ENCODE measurements at places on chromosomes 3 and 15.

DNA sequence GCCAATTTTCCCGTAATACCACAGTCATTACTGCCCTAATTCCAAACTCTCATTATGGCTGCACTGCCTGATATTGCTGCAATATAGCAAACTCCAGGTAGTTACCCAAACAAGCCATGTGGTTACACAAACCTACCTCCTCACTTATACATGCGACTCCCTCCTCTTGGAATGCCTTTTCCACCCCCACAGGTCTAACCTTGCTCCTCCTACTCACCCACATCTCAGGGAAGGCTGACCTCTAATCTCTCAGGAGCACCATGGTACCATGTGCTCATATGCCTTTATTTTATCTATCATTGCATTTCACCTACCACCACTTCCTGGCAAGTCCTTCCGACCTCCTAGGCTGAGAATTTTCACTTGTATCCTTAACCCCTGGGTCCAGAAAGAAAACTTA lies 2.9 kb downstream of the RBPMS2 start:
- no peak for DNase-seq

DNA sequence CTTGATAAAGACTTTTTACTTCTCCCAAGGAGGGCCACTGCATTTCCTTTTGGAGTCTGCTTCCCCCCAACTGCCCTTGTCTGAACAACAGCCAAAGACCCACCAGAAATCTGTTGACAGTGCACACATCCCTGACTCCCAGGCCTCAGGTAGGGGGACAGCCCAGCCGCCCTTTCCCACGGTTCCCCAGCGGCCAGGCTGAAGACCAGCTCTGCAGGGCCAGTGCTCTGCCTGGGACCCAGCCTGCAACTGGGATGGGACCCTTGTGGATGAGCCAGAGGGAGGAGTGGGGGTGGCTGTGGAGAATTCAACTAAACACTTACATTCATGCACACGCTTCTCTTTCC lies 8.1 kb upstream of the PRR23E start:
- DNase-seq = no peak

- DNase-seq = no peak
Observed at GRCh38 chr3:133264920-133265319, 134.9 kb upstream of the BFSP2 start.

DNA sequence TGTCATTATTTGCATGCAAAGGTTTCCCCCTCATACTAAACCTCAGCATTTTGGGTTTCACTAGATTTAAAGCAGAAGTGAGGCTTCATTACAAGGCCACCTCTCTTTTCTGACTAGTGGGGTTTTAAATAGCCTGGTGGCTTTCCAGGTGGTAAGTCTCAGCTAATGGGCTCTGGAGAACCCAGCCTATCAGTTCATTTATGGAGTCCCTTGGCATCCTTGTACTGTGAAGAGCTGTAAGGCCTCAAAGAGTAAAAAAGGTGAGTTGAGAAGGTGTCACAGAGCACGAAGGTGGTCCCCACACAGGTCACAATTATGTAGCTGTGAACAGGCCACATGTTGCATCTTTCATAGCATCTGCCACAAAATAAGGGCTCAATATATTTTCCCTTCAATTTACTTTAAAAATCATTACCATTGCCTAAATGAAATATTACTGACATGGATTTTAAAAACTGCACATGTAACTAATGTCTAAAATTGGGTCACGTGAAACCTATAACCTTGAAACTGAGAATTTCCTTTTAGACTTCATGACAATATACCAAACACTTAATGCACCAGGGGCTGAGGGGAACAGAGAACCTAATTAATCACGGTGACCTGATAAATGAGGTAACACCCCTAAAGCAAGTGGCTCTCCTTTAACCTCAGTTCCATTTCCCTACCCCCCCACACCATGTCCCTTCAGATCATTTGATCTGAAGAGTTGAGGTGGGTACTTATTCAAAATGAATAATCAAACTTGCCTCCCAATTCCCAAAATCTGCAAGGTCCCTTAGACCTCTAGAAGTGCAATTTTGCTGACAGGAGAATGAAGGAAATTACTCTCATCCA lies 1.3 kb downstream of the NGLY1 start:
- DNase-seq = no peak

DNA sequence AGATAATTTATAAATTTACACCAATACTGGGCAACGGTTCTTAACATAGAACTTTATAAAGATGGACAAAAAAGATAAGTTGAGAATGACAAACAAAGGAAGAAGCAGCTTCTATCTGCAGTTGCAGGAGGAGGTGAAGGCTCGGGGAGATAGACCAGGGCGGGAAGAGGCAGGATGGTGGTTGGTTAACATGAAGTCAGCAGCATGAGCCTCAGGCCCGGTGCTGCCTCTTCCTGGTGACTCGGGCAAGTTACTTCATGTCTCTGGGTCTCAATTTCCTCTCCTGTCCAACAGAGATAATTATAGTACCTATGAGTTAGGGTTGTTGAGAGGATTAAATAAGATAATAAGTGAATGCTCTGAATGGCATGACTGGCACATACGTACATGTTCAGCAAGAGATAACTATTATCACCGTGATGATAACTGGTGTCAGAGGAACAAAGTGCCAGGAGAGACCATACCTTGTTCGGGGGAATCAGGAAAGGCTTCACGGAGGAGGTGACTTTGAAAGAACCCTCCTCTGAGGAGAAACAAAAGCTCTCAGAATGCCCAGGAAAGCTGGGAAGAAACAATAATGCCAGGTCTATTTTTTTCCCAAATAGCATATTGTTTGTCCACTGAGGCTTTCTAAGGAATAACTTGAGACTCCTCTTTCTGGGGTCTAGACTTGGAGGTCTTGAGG lies 4.4 kb downstream of the PAK6 start:
- DNase-seq = no peak

Data from stimulated activated CD8-positive, alpha-beta memory T cell treated with anti-CD3 and anti-CD28 coated beads, Interleukin-4, amount 100 ng/mL, for 4 hours (primary cell).